ENCODE measurements at places on chromosomes 12 and 14. TPM values are rescaled to one million over a fixed set of nuclear protein-coding genes. Genes with fewer than 3 reads are reported as not detected.

- DNase-seq: no peak
Observed at GRCh38 chr14:24130380-24130716, at the start of gene FITM1. TSS of gene FITM1 (plus strand) at chr14:24130659. CDS start at chr14:24131564, 905 bp downstream.

DNA sequence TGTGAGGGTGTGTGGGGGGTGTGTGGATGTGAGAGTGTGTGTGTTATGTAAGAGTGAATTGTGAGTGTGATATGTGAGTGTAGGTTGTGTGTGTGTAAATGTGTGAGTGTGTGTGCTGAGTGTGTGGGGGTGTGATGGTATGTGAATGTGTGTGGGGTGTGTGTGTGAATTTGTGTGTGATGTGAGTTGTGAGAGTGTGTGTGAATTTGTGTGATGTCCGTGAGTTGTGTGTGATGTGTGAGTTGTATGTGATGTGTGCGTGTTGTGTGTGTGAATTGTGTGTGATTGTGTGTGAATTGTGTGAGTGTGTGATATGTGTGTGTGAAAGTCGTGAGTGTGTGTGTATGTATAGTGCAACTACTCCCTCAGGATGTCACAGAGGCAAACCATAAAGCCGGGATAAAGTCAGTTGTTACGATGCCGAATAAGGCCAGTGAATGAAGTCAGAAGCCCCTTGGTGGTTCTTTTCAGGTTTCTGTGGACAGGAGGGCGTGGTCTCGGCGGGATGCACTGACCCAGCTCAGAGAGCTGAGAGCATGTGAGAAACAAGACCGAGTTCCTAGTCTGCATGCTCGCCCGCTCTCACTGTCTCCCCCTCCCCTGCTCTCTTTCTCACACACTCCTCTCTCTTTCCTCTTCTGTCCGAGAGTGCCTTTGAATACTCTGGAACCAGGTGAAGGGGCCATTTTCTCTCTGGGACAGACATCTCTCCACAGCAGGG lies 71.8 kb upstream of the MAX start:
- DNase-seq: no peak

DNA sequence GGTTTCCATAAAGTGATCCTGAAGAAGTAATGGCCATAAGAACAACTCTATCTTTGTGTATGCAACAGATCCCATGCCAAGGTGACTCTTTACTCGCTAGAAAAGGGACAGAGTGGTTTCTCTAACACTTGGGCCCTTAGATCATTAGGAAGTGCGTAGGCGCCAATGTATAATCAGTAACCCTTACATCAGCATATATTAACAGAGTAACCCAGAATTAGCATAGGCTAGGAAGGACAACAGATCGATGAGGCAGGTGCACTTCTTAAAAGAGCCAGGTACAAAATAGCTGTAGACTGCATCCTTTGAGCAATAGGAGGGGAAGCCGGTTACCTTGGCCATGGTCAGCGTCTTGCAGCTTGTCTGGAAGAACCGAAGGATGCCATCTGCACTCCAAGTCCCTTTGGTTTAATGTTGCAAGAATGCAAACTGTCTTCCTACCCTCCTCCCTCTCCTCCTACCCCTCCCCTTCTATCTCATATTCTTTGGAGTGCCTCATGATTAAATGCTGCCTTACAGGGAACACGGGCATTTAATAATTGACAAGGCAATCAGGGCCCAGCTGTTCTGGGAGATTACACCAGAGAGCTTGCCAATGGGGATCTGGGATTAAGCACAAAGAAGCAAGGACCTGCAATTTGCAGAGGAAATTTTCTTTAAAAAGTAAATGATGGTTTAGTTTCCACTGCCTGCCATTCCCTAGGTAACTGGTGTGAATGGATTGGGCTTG lies 8.0 kb downstream of the GSG1 start:
- DNase-seq: no peak

Gene PIWIL1
- not detected for total RNA-seq

- no peak for DNase-seq
Observed at GRCh38 chr14:31897581-31898186, 179.4 kb upstream of the ARHGAP5 start.

Gene C12orf60
- total RNA-seq: 1.6 TPM

- DNase-seq: no peak
Observed at GRCh38 chr12:2833327-2833726, 1.5 kb downstream of the NRIP2 start.

- DNase-seq: no peak
Observed at GRCh38 chr14:70096866-70097265, 91.9 kb downstream of the SLC8A3 start.

GRCh38 chr12:12128670-12129069 lies 57.9 kb downstream of the BCL2L14 start:
- no peak for DNase-seq
